ENCODE measurements at places on chromosomes 6 and 20. TPM values are rescaled to one million over a fixed set of nuclear protein-coding genes. Genes with fewer than 3 reads are reported as not detected.

The SLC18B1 gene
- 9.6 TPM for polyA plus RNA-seq

The OOEP gene
- 0.33 TPM for polyA plus RNA-seq

The PERP gene
- 0.56 TPM for polyA plus RNA-seq

The ADGB gene
- not detected for polyA plus RNA-seq

The GTSF1L gene
- not detected for polyA plus RNA-seq

The WFDC5 gene
- not detected for polyA plus RNA-seq

The EFCAB8 gene
- polyA plus RNA-seq = not detected

The DDR1 gene
- polyA plus RNA-seq = 78.1 TPM

The HEBP2 gene
- polyA plus RNA-seq = 43.1 TPM

The MOXD1 gene
- 10.2 TPM for polyA plus RNA-seq

The SMIM8 gene
- polyA plus RNA-seq = 11.6 TPM

The MEI4 gene
- polyA plus RNA-seq = 0.12 TPM

The GSTA3 gene
- not detected for polyA plus RNA-seq

The GRIK2 gene
- 1.0 TPM for polyA plus RNA-seq

The FAM83D gene
- polyA plus RNA-seq = 8.4 TPM

The WASF1 gene
- 9.4 TPM for polyA plus RNA-seq

The NCR2 gene
- polyA plus RNA-seq = not detected

The FBXL4 gene
- polyA plus RNA-seq = 10.1 TPM

The IMPG1 gene
- polyA plus RNA-seq = 0.84 TPM

The ZC2HC1B gene
- not detected for polyA plus RNA-seq

The MCHR2 gene
- not detected for polyA plus RNA-seq

The LAMA2 gene
- 146 TPM for polyA plus RNA-seq

The TSPO2 gene
- polyA plus RNA-seq = 0.64 TPM

The SLC4A11 gene
- 0.67 TPM for polyA plus RNA-seq

The ULBP3 gene
- polyA plus RNA-seq = 1.5 TPM

The TRIM31 gene
- polyA plus RNA-seq = not detected

The GNMT gene
- polyA plus RNA-seq = 0.16 TPM

The BMP2 gene
- 2.9 TPM for polyA plus RNA-seq

The CD83 gene
- polyA plus RNA-seq = 10.8 TPM

The GSTA4 gene
- polyA plus RNA-seq = 63.0 TPM

The CST4 gene
- polyA plus RNA-seq = not detected

The PTPRT gene
- polyA plus RNA-seq = 0.35 TPM

The PRSS35 gene
- 82.7 TPM for polyA plus RNA-seq

The OR12D3 gene
- polyA plus RNA-seq = not detected

The LHFPL5 gene
- not detected for polyA plus RNA-seq

The FILIP1 gene
- polyA plus RNA-seq = 52.0 TPM

The RIPPLY2 gene
- polyA plus RNA-seq = not detected

The ABHD16B gene
- not detected for polyA plus RNA-seq

The SLC17A2 gene
- polyA plus RNA-seq = not detected

The FGD2 gene
- polyA plus RNA-seq = 2.0 TPM

The B4GALT5 gene
- polyA plus RNA-seq = 33.9 TPM

The ENPP5 gene
- polyA plus RNA-seq = 2.5 TPM

The ZSCAN9 gene
- polyA plus RNA-seq = 19.7 TPM

The TUBB2B gene
- 44.3 TPM for polyA plus RNA-seq

The GCM1 gene
- polyA plus RNA-seq = not detected

The FOXF2 gene
- 0.25 TPM for polyA plus RNA-seq
